ENCODE measurements at places on chromosomes 6 and 20. TPM values are rescaled to one million over a fixed set of nuclear protein-coding genes. Genes with fewer than 3 reads are reported as not detected.

NR2E1 gene
- 2.1 TPM for total RNA-seq

FAM110A gene
- total RNA-seq = 3.8 TPM

BMP2 gene
- total RNA-seq = 2.5 TPM

TGM3 gene
- not detected for total RNA-seq

PTCRA gene
- total RNA-seq = not detected

MUCL3 gene
- not detected for total RNA-seq

THBD gene
- total RNA-seq = 5.1 TPM

GRCh38 chr6:110348961-110349690 is 9.0 kb downstream of the METTL24 start:
- no peak for DNase-seq

- no peak for DNase-seq
Measured at GRCh38 chr6:82033631-82034211, 213.8 kb downstream of the IBTK start.

GRCh38 chr6:27492631-27493190 is 19.8 kb upstream of the ZNF184 start:
- no peak for DNase-seq

DNA sequence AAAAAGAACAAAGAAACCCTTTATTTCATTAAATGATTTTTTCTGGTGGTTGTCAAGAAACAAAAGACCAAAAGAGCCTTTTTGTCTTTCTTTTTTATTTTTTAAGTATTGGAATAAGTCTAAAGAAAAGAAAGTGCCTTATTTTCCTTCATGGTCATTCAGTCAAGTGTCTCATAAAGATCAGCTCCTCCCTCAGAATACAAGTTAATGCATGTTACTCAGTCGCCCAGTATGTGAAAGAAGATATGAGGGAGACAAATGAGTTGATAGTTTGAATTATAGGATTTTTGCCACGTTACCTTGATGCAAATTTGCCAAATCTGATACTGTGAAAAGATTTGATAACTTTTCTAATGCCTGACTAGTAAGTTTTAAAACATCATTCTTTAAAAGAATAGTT is 157.2 kb downstream of the QKI start:
- DNase-seq = no peak

DNA sequence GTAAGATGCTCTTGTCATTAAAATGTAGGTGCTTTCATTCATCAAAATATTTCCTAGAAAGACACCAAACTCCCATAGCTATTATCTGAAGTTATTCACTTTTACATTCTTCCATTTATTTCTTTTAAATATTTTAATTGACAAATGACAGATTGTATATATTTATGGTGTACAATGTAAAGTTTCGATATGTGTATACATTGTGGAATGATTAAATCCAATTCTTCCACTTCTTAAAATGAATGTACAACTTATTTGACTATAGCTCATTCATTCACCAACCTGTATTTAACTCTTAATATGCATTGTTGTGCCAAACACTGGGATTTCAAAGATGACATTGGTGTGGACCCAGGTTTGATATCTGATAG is 41.0 kb downstream of the CCN2 start:
- DNase-seq = no peak

GRCh38 chr20:22781869-22782268 is 197.5 kb upstream of the FOXA2 start:
- DNase-seq = no peak

GRCh38 chr20:40728996-40729395 is 40.0 kb upstream of the MAFB start:
- no peak for DNase-seq

GRCh38 chr6:13396241-13396792 is 68.0 kb upstream of the TBC1D7 start:
- DNase-seq = no peak
